ENCODE measurements at places on chromosomes 4 and X. TPM values are rescaled to one million over a fixed set of nuclear protein-coding genes. Genes with fewer than 3 reads are reported as not detected.

The GNRHR gene
- not detected for total RNA-seq

The NUDT11 gene
- total RNA-seq: 0.08 TPM

The CCKAR gene
- not detected for total RNA-seq

The PPP4R3C gene
- total RNA-seq: not detected

The ADGRA3 gene
- 73.5 TPM for total RNA-seq

The IL2 gene
- 1.2 TPM for total RNA-seq

DNA sequence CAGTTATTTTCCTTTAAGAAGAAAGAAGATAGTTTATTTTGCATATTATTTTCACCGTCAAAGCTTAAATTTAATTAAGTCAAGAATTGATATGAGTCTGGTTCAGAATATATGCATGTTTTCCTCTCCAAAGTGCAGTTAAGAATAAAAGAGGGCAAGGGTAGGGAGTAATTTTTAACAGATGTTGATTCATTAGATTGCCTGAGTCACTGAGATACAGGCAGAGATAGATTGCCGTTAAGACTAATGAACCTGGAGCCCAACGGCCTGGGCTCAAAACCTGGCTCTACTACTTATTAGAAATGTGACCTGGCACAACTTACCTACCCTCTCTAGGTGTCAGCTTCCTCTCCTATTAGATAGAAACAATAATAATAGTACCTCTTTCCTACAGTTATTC, 1037.4 kb upstream of the PABPC4L start:
- no peak for DNase-seq

DNA sequence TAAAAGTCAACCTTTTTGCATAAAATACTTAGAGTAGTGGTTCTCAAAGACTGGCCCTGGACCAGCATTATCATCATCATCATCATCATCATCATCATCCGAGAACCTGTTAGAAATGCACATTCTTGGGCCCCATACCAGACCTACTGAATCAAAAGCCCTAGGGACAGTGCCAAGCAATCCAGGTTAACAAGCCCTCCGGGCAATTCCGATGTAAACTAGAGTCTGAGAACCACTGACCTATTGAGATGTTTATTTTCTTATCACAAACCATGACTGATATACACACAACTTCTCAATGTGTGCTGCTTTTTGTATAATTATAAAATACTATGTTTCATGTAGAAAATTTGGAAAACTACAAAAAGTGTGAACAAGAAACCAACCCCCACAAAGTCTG, 133.4 kb upstream of the GATB start:
- no peak for DNase-seq

DNA sequence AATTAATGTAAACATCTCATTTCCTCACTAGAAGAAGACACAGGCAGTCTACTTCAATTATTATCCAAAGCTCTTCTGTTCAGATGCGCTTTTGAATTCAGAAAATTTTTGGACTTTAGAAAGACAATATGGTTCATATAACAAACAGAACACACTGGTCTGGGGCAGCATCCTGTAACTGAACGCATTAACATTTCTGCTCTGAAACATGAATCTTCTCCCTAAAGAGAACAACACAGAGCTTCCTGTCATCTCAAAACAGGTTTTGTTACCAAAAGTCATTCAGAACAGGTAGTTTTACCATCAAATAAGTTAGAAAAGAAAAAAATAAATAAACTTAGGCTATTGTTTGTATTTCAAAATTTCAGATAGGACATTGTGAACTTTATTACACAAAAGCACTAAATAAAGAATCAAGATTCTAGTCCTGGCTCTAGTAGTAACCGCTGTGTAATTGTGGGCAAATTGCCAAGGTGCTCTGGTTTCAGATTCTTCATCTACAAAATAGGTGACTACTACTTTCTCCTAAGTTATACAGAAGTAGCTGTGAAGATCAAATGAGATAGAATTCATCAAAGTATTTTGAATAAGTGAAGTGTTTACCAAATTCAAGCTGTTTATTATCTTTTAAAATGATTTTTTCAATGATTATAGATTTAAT, 252.3 kb upstream of the RASGEF1B start:
- DNase-seq: peak; percentile 54

- no peak for DNase-seq
Measured at GRCh38 chrX:3161681-3162080, 120.4 kb downstream of the ARSF start.

GRCh38 chr4:16893141-16893651, 5.2 kb downstream of the LDB2 start:
- DNase-seq: no peak

GRCh38 chrX:43693602-43694406, 37.7 kb downstream of the MAOA start:
- peak; percentile 57 for DNase-seq

- DNase-seq: peak; percentile 76
Measured at GRCh38 chr4:185811509-185812364, at the start of gene SORBS2. Gene SORBS2, minus strand, starts transcription at chr4:185812194. Its CDS starts 121,623 bp downstream, at chr4:185690571.

GRCh38 chrX:75421688-75422230, 101.1 kb downstream of the ZDHHC15 start:
- no peak for DNase-seq

GRCh38 chrX:49072712-49073095, 1.1 kb downstream of the PRAF2 start:
- DNase-seq: no peak

- DNase-seq: no peak
Measured at GRCh38 chr4:7771541-7772507, 167.8 kb downstream of the AFAP1 start.

- DNase-seq: no peak
Measured at GRCh38 chr4:121360495-121360894, 20.3 kb downstream of the QRFPR start.

GRCh38 chr4:59664771-59665170, 1535.4 kb upstream of the ADGRL3 start:
- DNase-seq: no peak

- DNase-seq: no peak
Measured at GRCh38 chr4:123060039-123060770, 137.8 kb upstream of the NUDT6 start.

- no peak for DNase-seq
Measured at GRCh38 chr4:85632981-85633380, 158.0 kb downstream of the ARHGAP24 start.

DNA sequence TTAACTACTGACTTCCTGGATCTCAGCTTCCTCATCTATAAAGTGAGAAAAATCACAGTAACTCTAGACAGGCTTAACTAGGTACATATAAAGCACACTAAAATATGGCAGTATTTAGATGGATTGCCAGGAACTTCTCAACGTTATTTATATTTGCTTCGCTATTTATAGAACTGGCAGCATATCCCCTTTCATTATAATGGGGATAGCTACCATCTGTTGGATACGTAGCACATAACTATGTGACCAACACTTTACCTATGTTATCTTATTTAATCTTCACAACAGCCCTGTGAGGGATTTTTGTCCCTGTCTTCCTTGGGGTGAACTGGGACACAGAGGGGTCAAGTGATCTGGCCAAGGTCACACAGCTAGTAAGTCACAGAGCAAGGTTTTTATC, 64.6 kb downstream of the ENPEP start:
- DNase-seq: no peak

Data from left lobe of liver (tissue), 2 donors.